NAMALWA (cell line): ENCODE measurements at places on chromosomes 3 and 15.

DNA sequence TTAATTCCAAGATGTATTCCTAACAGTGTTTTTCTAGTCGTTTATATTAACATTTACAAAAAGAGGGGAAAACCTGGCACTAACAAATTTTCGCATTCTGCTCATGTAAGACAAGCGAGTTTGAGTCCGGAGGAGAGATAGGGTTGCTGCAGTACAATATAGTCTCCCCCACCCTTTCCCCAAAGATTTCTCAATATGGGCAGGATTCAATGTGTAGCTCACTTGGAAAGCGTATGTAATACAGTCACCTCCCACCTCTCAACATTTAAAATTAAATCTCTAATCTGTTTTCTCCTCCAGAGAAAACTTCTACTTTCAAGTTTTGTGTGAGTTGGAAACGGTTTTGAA, 57.9 kb downstream of the CMSS1 start:
- peak; percentile 43 for DNase-seq

DNA sequence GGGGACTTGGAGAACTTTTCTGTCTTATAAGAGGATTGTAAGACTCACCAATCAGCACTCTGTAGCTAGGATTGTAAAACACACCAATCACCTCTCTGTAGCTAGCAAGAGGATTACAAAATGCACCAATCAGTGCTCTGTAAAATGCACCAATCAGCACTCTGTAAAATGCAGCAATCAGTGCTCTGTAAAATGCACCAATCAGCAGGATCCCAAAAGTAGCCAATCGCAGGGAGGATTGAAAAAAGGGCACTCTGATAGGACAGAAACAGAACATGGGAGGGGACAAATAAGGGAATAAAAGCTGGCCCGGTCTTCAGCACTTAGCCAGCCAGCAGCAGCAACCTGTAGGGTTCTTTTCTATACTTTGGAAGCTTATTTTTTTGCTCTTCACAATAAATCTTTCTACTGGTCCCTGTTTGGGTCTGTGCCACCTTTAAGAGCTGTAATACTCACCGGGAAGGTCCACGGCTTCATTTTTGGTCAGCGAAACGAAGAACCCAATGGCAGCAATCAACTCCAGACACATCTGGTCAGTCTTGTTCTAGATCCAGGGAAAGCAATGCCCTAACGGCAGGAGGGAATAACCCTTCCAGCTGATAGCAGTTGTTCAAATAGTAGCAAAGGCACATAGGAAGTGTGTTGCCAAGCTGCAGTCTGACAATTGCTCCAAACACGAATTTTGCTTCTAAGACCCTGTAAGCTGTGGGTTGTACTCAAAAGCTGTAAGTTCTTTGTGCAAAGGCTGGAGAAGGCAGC, 135.6 kb downstream of the TJP1 start:
- DNase-seq = no peak

DNA sequence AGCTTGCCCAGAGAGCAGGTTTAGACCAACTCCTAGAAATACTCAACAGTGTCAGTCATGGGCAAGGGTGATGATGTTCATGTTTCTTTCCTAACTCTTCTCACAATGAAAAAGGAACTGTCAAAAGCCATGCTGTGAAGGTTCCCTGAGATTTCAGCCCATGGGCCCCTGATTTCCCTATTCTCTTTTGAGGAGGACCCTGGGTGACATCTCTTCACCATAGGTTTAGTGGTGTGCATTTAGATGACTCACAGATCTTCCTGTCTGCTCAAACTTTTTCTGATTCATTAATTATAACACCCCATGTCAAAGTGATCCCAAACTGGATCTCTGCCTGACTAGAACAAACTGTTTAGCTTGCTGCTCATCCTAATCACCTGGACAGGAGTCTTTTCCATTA, 108.0 kb downstream of the BBX start:
- DNase-seq = no peak

DNA sequence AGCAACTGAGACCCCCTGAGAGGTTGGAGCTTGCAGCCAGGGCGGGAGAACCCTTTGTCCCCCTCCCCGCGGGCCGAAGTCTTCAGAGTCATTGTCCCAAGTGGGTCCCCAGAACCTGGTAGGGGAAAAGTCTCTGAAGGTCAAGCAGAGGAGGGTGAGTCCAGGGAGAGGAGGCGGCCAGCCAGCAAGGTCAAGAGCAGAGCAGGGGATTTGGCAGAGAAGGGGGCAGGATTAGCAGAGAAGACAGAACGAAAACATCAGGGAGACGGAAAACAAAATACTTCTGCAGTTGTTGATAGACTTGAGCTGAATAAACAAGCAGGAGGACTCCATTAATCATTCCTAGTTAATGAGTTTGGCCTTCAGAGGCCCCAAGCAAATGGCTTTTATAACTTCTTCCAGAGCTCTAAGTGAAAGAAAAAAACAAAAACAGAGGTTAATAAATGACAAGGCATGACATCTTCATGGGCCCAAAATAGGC, 66.7 kb downstream of the GRIP2 start:
- DNase-seq = no peak

DNA sequence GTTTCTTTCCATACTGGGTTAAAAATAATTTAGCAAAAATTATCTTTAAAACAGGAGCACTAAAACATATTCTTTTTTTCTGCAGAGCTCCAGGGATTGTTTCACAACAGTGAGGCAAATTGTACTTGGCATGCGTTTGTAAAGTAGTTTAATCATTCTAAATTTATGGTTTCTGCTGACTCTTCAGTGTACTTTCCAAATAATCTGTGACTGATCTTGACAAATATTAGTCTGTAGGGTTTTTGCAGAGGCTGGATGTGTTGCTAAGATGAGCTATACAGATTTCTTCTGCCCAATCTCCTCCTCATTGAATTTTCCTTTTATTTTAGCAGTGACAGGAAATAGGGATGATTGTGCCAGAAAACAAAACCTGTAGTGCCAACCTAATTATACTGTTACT, 328.0 kb upstream of the MANF start:
- DNase-seq = no peak

GRCh38 chr3:61887206-61887605, 325.8 kb downstream of the PTPRG start:
- DNase-seq = no peak

DNA sequence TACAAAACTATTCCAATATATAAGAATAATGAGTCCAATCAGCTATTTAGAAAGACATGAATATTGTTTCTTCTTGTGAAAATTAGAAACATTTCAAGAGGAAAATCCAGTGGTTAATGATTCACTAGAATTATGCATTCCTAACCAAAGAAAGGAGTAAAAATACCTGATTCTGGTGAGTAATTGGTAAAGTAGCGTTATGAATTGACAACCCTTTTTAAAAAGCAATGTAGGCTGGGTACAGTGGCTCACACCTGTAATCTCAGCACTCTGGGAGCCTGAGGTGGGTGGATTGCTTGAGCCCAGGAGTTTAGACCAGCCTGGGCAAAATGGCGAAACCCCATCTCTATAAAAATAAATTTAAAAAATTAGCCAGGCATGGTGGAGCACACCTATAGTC, 43.3 kb downstream of the TOPAZ1 start:
- no peak for DNase-seq

GRCh38 chr3:165181556-165181955, 14.6 kb downstream of the SLITRK3 start:
- DNase-seq = no peak

DNA sequence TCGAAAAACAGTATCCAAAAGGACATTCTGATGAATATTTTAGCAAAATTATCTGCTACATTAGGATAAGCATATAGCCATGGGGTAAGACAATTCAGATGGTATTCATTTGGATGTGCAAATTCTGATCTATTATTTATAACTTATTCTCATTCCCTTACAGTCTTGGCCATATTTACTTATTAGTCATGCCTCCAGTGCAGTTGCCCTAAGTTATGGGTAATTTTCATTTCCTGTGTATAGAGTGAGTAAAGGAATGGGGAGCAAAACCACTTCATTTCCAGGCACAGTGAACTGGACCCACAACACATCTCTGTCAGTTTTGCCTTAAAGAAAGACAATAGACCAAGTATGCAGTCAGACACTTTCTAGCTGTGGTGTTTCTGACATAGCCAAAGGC, 134.3 kb downstream of the POLQ start:
- DNase-seq = no peak

DNA sequence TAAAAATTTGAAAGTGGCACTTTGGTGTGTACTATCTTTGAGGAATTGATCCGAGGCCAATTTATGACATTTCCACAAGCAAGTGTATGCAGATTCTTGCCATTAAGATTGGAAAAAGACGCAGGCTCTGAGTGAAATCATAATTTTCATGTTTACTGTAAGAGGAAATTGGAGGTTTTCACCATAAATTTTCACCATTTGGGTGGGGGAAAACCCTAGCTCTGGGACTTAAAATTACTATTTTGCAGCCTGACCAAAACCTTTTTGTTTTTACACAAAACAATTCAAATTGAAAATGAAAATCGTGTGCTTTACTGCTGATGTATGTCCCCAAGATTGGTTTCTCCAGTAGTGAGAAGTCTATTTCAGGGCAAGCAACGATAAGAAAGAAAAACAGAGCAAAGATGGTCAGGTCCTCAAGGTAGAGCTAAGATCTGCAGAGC, 282.6 kb downstream of the FOXP1 start:
- no peak for DNase-seq

- no peak for DNase-seq
Measured at GRCh38 chr3:135109681-135110080, 314.6 kb downstream of the EPHB1 start.

- DNase-seq = no peak
Measured at GRCh38 chr3:113018536-113019181, 27.9 kb downstream of the GTPBP8 start.

DNA sequence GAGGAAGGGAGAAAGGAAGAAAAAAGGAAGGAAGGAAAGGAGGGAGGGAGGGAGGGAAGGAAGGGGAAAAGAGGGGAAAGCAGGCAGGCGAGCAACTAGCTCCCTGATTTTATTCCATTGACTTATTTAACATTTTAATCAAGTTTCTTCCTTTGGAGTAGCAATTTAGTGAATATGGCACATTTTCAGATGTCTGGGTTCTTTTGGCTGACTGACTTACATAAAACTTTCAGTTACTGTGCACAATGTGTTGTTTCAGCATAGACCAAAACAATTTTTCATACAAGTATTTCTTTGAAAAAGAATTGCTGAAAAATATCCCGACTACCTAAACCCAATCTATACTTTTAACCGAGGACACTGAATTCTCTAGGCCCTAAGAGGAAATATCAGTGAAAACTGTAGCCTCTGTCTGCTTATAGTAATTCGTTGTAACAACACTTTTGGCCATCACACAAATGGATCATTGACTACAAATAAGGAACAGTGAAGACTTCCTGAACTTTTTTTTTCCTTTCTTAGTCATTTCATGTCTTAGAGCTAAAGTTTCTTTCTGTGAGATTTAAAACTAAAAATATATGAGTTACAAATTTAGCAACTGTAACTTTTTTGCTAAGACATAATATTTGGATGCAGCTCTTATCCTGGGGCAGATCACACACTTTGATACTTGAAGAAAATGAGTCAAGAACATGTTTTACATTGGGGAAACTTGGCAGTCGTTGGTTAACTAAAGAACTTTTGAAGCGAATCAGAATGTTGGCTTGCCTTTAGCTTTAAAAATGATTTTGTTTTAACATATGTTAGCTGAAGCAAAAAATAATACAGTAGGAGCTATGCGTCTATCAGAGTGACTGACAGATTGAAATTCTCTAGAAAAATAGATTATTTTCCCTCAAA, 79.6 kb downstream of the SOX2 start:
- no peak for DNase-seq
